Testis (tissue), 5 donors: ENCODE measurements at places on chromosomes 3 and 15. TPM values are rescaled to one million over a fixed set of nuclear protein-coding genes. Genes with fewer than 3 reads are reported as not detected.

GRCh38 chr3:6264906-6265305 lies 596.0 kb upstream of the GRM7 start:
- DNase-seq, result no peak

GRCh38 chr15:88375234-88375927 lies 91.8 kb downstream of the MRPL46 start:
- DNase-seq, result no peak

GRCh38 chr3:56324473-56324872 lies 143.8 kb downstream of the ERC2 start:
- DNase-seq, result no peak

GRCh38 chr3:104392327-104392726 lies 974.4 kb upstream of the ALCAM start:
- no peak for DNase-seq

DNA sequence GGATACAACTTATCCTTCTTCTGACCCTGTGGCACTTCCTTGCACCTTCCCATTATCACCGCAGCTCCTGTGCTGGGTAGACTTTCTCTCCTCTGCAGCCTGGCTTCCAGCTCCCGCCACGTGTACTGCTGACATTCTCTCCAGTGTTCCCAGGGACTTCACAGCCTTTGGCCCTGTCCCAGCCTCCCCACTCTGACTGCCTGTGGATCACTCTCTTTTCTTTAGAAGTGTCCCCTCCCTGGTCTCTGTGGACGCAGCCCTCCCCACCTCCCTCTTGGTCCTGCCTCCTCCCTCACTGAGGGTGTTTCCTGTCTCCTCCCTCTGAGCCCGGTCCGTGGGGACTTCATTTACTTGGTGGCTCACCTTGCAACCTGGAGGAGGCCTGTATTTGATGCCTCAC lies 17.4 kb downstream of the PDIA5 start:
- peak; percentile 82 for DNase-seq

DNA sequence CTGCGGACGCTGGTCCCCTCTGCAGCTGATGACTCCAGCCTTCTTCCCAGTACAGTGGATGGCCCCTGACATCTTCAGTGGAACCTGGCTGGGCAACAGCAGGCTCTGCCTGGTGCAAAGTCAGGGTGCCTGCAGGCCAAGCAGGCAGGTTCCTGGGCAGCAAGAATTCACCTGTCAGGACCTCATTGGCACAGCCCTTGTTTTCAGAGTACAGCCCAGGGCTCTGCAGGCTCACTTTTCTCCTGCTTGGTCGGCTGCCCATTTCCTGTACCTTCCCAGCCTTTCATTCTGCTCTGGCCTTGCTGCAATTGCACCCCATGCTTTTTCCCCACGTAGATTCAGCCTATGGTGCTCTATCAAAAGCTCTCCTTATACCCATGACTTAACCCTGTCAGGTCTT lies 56.0 kb downstream of the LRTM1 start:
- DNase-seq, result no peak

GRCh38 chr15:80925597-80926059 lies 64.0 kb downstream of the MESD start:
- no peak for DNase-seq

- peak; percentile 9 for DNase-seq
Measured at GRCh38 chr3:46660003-46660402, 33.5 kb downstream of the ALS2CL start.

- peak; percentile 22 for DNase-seq
Measured at GRCh38 chr3:108414007-108414406, 96.4 kb downstream of the MYH15 start.

GRCh38 chr3:11717301-11717700 lies 73.6 kb upstream of the VGLL4 start:
- no peak for DNase-seq

- no peak for DNase-seq
Measured at GRCh38 chr3:64915778-64916177, 228.0 kb upstream of the ADAMTS9 start.

The C2CD4A gene
- 0.12 TPM for total RNA-seq

The CCR9 gene
- 0.19 TPM for total RNA-seq

The CHRNA3 gene
- total RNA-seq, result 5.7 TPM

The WDR72 gene
- total RNA-seq, result 2.1 TPM

The MST1R gene
- 11.2 TPM for total RNA-seq
